ENCODE measurements at places on chromosomes 1 and 21. TPM values are rescaled to one million over a fixed set of nuclear protein-coding genes. Genes with fewer than 3 reads are reported as not detected.

CYP4X1 gene
- total RNA-seq, result not detected

GRCh38 chr1:14800014-14800413 lies 201.5 kb downstream of the KAZN start:
- DNase-seq, result no peak

GRCh38 chr1:220326578-220326977 lies 54.3 kb upstream of the RAB3GAP2 start:
- no peak for DNase-seq

GRCh38 chr1:215076322-215076721 lies 6.2 kb upstream of the KCNK2 start:
- DNase-seq, result no peak

DNA sequence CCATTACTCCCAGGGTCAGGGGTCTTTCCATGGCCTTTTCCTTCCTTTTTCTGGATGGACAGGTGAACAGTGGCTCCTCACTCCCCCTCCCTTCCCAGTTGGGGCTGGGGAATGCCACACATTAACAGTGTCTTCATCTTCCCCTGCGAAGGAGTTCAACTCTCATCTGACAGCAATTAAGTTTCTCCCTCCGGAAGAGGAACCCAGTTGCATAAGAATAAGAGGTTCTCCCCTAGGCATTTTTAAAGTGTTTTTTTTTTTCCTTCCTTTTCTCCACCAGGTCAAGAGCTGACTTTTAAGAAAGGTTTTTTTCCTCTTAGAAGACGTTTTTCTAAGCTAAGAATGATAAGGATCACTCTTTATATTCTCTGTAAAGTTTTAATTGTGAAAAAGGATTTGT lies 42.3 kb upstream of the FASLG start:
- no peak for DNase-seq

GRCh38 chr1:234222561-234223280 lies 150.5 kb upstream of the COA6 start:
- no peak for DNase-seq
